Endodermal cell (in vitro differentiated cells): ENCODE measurements at places on chromosomes 12 and 14. TPM values are rescaled to one million over a fixed set of nuclear protein-coding genes. Genes with fewer than 3 reads are reported as not detected.
A peak's percentile ranks its signal among the peaks of the same experiment; 100 is the strongest.

- no peak for DNase-seq
- H3K27ac ChIP-seq, result no peak overlapping the region
- peaks cover 56% of the 10 kb centered on the region for H3K27me3 ChIP-seq
- peaks cover 24% of the 10 kb centered on the region for H3K4me1 ChIP-seq
These were observed 1.1 kb downstream of the PAPLN start for GRCh38 chr14:73238424-73238852.

- no peaks in the 10 kb centered on the region for H3K36me3 ChIP-seq
- H3K4me3 ChIP-seq, result no peak overlapping the region
- no peak overlapping the region for H3K27ac ChIP-seq
- no peak for DNase-seq
- H3K27me3 ChIP-seq, result no peaks in the 10 kb centered on the region
These were observed 42.8 kb upstream of the DDHD1 start for GRCh38 chr14:53195949-53196348.

GRCh38 chr12:106195621-106196027 is 52.2 kb downstream of the CKAP4 start:
- H3K4me1 ChIP-seq, result no peaks in the 10 kb centered on the region
- peak; percentile 34 for DNase-seq
- no peaks in the 10 kb centered on the region for H3K27me3 ChIP-seq
- no peak overlapping the region for H3K27ac ChIP-seq

DNA sequence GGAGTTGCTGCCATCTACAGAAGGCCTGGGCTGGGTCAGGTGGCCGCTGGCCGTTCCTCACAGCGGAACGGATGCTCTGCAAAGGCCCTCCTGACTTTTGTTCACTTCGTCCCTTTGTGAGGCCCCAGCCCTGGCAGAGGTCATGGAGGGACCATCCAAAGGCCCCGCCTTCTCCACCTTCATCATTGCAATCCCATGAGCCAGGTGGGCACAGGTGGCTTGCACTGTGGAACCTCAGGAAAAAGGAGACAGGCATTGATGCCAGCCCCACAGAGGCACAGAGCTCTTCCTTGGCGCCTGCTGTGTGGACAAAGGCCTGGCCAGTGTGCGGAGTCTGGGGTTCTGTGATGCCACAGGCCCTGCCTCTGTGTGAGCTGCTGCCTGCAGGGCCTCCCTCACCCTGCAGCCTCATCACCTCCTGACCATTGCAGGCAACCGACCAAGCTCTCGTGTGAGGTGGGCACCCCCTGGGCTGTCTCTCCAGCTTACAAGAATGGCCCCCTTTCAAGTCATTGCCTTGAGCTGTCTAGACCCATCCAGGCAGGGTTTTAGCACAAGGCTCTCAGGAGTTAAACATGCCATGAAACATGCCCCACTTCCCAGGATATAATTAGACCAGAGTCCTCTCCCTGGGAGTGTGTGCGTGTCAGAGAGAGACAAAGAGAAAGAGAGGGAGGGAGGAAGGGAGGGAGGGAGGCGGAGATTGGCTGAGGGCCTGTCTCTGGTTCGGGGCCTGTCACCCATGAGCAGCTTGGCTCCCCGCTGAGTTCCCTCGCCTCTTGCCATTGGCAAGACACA is 19.3 kb downstream of the NFKBIA start:
- peaks cover 6% of the 10 kb centered on the region for H3K4me1 ChIP-seq
- H3K27ac ChIP-seq, result peak overlapping the region; percentile 60
- no peaks in the 10 kb centered on the region for H3K27me3 ChIP-seq
- peak; percentile 71 for DNase-seq

DNA sequence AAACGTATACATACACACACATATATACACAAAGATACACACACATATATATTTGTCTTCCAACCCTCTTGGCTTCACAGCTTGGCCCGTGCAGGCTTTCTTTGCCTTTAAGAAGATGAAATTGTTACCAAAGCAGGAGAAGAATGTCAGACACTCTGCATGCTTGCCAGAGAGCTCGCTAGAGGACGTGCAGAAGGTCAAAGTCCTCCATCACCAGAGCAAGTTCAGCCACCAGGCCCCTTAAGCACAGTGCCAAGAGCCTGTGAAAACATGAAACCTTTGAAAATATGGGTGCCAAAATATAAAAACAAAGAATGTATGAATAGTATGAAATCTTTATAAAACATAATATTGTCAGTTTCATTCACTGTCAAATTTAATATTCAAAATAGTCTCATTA is 14.9 kb upstream of the MCRS1 start:
- DNase-seq, result no peak
- H3K36me3 ChIP-seq, result peaks cover 5% of the 10 kb centered on the region
- no peaks in the 10 kb centered on the region for H3K4me1 ChIP-seq
- H3K27ac ChIP-seq, result no peak overlapping the region
- H3K27me3 ChIP-seq, result no peaks in the 10 kb centered on the region
- no peak overlapping the region for H3K4me3 ChIP-seq

- H3K4me1 ChIP-seq, result no peaks in the 10 kb centered on the region
- no peaks in the 10 kb centered on the region for H3K36me3 ChIP-seq
- H3K4me3 ChIP-seq, result no peak overlapping the region
- DNase-seq, result no peak
These were observed 12.9 kb upstream of the NOPCHAP1 start for GRCh38 chr12:104973250-104973649.

The ASB8 gene
- total RNA-seq, result 6.6 to 8.8 TPM (median 7.1 TPM) in 3 replicates

The OR6C2 gene
- not detected in 2 replicates for total RNA-seq

The SPTB gene
- 0.77 TPM in 2 replicates for total RNA-seq
